Psoas muscle (tissue), 8 donors: ENCODE measurements at places on chromosomes 1 and 21. TPM values are rescaled to one million over a fixed set of nuclear protein-coding genes. Genes with fewer than 3 reads are reported as not detected.

Gene RCSD1
- total RNA-seq, result 34.2 TPM

DNA sequence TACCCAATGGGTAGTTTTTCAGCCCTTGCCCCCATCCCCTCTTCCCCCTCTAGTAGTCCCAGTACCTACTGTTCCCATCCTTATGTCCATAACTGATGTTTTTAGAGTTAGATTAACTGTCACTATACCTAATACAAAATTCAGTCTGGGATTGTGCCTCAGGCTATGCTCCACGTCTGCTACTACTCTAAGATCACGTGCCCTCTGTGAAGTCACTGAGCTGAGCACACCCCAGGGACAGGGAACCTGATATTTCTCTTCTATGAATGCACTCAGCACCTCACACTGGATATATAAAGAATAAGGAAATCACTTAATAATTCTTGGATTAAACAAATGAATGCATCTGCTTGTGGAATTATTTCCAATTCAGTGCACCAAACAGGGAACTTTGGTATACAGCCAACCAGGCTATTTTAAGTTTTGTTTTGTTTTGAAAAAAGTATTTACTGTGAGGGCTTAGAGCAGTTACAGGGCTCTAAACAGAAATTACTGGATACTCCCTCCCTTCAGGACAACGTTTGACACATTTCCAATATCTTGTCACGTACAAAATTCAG lies 307.9 kb downstream of the SMYD3 start:
- no peaks in the 10 kb centered on the region for H3K27me3 ChIP-seq
- no peaks in the 10 kb centered on the region for H3K4me1 ChIP-seq
- no peak overlapping the region for H3K4me3 ChIP-seq
- no peak overlapping the region for H3K27ac ChIP-seq

Gene IL20
- total RNA-seq, result 1.2 TPM

DNA sequence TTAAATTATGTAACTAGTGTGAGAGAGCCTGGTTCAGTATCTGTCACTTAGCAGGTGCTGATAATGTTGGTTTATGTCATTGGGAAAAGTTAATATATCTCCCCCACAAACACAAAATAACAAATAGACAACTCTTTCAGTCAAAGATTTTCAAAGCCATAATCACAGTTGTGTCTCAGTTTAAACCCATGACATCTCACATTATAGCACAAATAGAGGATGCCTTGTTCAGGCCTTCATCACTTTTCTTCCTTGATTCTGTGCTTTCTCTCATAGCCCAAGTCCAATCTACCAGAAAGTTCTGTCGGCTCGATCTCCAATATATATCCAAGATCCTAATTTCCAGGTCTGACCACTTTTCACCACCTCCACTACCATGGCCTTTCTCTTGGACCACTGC lies 6.2 kb upstream of the EPS15 start:
- no peak overlapping the region for H3K4me3 ChIP-seq
- H3K4me1 ChIP-seq, result peaks cover 5% of the 10 kb centered on the region
- no peaks in the 10 kb centered on the region for H3K36me3 ChIP-seq
- DNase-seq, result no peak
- no peak overlapping the region for H3K27ac ChIP-seq

GRCh38 chr21:46608672-46609111 lies 3.8 kb upstream of the S100B start:
- no peaks in the 10 kb centered on the region for H3K36me3 ChIP-seq
- no peaks in the 10 kb centered on the region for H3K27me3 ChIP-seq
- no peak overlapping the region for H3K4me3 ChIP-seq

DNA sequence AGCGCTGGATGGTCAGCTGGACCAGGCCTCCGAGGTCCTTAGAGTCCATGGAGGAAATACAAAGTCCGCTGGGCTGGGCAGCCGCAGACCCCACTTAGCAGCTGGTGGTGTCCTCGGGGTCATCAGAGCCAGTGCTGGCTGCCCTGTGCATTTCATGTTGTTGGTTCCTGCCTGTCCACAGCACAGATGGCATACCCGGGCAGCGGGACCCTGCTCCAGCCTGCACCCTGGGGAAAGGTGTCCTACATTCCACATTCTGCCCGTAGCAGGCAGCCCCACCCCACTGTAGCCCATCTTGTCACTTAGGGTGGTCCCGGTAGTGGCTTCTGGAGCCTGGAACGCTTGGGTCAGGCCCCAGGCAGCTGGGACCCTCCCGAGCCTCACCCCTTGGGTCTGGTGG lies 19.8 kb downstream of the PRKCZ start:
- H3K4me3 ChIP-seq, result no peak overlapping the region
- H3K36me3 ChIP-seq, result no peaks in the 10 kb centered on the region
- H3K27ac ChIP-seq, result no peak overlapping the region
- DNase-seq, result no peak
- H3K4me1 ChIP-seq, result no peaks in the 10 kb centered on the region

Gene TBCE
- 23.0 TPM for total RNA-seq

Gene LMOD1
- 45.4 TPM for total RNA-seq

GRCh38 chr1:77659879-77660593 lies 22.4 kb downstream of the ZZZ3 start:
- H3K27ac ChIP-seq, result no peak overlapping the region
- no peaks in the 10 kb centered on the region for H3K4me1 ChIP-seq
- no peak for DNase-seq
- no peaks in the 10 kb centered on the region for H3K36me3 ChIP-seq
- no peak overlapping the region for H3K4me3 ChIP-seq

Gene CD52
- total RNA-seq, result 2.1 TPM

DNA sequence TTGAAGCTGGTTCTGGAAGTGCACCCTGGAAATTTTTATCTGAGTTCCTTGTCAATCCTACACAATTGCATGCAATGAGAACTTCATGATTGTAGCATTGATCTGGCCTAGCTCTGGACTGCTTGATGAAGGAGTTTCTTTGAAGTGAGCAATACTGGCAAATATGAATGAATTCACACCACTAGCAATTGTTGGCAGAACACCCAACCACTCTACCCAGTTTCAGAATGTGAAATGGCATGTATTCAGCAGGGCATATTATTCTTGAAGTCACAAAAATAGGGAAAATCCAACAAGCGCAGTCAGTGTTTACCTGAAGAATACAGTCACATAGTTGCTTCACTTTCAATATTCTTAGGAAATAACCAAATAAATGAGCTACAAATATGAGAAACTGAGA lies 57.3 kb downstream of the RGS5 start:
- no peaks in the 10 kb centered on the region for H3K4me1 ChIP-seq
- no peak for DNase-seq

Gene FTCD
- not detected for total RNA-seq

GRCh38 chr1:150961756-150962155 lies 12.9 kb downstream of the CERS2 start:
- H3K27ac ChIP-seq, result no peak overlapping the region
- peaks cover 100% of the 10 kb centered on the region for H3K36me3 ChIP-seq
- no peak overlapping the region for H3K4me3 ChIP-seq
- no peaks in the 10 kb centered on the region for H3K4me1 ChIP-seq
- H3K27me3 ChIP-seq, result no peaks in the 10 kb centered on the region

DNA sequence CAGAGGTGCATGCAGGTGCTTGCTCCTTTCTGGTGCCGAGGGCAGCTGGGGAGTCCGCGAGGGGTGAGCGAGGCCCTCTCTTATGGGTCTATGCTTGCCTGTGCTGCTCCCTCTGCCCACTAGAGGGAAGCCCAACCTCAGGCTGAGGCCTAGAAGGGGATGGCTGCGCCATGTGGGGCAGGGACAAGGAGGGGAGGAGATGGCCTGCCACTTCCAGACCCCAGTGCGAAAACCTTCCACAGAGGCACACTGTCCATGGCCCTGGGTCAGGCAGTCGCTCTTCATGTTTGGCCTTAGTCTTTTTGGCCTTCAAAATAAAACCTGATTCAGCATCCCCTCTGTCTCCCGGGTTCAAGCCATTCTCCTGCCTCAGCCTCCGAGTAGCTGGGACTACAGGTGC lies 14.0 kb downstream of the RHBG start:
- H3K27ac ChIP-seq, result no peak overlapping the region
- no peaks in the 10 kb centered on the region for H3K36me3 ChIP-seq
- H3K4me1 ChIP-seq, result no peaks in the 10 kb centered on the region
- peaks cover 13% of the 10 kb centered on the region for H3K27me3 ChIP-seq
- no peak overlapping the region for H3K4me3 ChIP-seq

DNA sequence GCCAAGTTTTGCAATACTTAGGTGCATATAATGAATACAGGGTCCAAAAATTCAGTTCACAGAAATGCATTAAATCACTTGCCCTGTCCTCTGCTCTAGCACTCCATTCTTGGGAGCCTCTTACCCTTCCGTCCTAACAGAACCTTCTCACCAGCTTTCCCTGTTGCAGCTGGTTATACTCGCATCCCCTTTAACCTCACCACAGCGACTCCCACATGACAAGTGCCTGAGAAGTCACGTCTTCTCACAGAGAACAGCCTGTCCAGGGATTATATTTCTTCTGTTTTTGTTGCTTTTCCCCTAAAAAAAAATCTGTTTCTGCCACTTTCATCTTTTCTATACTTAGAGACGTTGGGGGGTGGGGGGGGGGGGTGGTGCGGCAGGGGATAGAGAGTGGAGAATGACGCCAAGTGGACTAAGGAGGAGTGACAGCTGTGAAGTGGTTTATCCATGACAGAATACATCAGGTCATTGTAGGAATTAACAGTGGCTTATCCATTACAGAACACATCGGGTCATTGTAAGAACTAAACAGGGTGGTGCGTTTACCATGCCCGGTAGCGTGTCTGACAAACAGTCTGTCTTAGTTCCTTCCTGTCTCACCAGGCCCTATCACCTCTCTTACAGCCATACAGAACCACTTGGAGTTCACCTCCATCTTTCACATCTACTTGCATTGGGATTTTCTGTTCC lies 117.6 kb downstream of the UBE2U start:
- H3K27me3 ChIP-seq, result no peaks in the 10 kb centered on the region
- H3K36me3 ChIP-seq, result no peaks in the 10 kb centered on the region
- H3K4me3 ChIP-seq, result no peak overlapping the region
- no peak for DNase-seq
- no peak overlapping the region for H3K27ac ChIP-seq

DNA sequence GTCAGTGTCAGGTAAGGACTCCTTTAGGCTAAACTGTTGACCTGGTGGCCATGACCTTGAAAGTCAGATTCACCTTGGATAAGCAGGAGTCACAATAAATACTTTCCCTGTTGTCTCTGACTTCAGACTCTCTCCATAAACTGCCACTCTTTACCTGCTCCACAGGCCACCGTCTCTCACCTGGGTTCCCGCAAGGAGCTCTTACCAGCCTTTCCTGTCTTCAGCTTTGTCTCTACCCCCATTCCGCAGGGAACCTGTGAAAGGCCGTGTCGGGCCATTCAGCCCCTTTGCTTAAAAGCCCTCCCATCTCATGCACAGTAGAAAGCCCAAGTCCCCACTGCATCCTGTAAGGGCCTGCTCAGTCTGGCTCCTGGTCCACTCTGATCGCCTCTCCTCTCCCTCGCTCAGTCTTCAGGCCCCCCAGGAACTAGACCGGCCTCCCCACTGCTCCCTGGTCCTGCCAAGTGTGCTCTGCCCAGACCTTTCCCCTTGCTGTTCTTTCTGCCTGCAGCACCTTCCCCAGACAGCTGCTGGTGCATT lies 79.5 kb downstream of the ACTL8 start:
- no peaks in the 10 kb centered on the region for H3K4me1 ChIP-seq
- no peak overlapping the region for H3K4me3 ChIP-seq
- H3K27me3 ChIP-seq, result no peaks in the 10 kb centered on the region

DNA sequence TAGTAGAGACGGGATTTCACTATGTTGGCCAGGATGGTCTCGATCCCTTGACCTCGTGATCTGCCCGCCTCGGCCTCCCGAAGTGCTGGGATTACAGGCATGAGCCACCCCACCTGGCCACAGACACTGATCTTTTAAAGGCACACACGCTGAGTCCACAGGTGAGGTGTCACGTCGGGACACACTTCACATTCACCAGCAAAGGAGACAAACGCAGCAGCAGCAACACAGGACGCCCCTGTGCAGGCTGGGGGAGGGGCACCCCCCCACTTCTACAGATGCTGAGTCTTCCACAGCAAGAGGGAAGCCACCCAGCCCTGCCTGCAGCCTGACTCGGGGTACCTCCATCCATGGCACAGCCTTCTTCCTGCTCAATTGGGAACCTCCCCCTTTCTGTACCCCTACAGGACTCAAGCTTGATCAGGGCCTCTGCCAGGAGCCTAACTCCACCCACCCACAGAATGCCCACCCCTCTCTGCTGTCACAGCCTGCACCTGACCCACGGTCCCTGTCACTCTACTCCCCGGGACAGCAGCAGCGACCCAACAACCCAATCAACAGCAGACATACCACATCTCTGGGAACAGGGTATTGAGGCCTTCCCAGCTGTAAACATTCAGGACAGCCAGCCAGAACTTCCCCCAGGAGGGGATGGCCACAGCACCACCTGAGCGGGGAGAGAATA lies 9.5 kb downstream of the LSS start:
- H3K4me1 ChIP-seq, result peaks cover 4% of the 10 kb centered on the region
- H3K4me3 ChIP-seq, result no peak overlapping the region
- no peak for DNase-seq
- H3K27me3 ChIP-seq, result no peaks in the 10 kb centered on the region
- H3K27ac ChIP-seq, result no peak overlapping the region
- no peaks in the 10 kb centered on the region for H3K36me3 ChIP-seq

Gene DPH2
- total RNA-seq, result 38.8 TPM
